Tibial artery (tissue), 4 donors: ENCODE measurements at places on chromosomes 7 and 10.

DNA sequence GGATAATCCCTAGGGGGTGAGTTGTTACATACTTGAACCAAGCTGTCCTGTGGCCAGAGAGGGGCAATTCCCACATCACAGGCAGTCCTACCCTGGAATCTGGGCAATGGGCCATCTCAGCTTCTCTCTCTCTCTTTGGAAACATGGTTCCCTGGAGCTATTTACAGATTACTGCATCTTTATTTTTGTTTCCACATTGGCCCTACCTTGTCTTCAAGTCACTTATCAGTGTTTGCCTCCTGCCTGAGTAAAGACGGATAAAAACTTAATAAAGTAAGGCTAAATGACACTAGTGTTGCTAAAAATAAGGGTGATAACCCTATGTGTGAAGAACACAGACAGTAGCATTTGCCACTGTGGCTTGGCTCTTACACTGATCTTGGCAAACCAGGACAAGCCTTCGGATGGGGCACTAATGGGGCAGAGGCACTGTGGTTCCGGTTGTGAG lies 228.2 kb downstream of the GFRA1 start:
- peak; percentile 67 for DNase-seq

- no peak for DNase-seq
Measured at GRCh38 chr7:6886198-6886597, 60.1 kb upstream of the CCZ1B start.

DNA sequence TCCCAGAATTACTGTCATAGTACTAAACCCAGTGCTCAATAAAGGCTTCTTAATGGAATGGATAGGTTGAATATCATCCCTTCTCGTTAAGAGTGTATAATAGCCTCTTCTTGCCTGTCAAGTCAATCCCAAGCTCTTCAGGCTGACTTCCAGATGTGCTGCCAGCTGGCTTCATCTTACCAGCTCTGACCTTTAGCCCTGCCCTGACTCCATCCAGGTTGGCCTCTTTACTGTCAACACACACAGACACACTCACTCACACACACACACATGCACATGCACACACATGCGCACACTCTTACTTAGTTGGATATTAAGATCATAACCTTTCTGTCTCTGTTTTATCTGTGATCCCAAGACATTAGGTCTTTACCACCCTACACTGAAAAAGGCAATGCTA lies 49.1 kb downstream of the ASB4 start:
- DNase-seq, result no peak

DNA sequence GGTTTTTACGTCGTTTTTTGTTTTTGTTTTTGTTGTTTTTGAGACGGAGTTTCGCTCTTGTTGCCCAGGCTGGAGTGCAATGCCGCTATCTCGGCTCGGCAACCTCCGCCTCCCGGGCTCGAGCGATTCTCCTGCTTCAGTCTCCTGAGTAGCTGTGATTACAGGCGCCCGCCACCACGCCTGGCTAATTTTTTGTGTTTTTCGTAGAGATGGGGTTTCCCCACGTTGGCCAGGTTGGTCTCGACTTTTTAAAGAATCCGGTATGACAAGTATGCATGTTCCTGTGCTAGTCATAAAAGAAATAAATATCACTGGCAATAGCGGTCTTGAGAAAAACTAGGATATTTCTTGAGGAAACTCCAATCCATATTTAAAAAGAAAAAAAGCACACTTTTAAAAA lies 2.7 kb upstream of the ARL4A start:
- DNase-seq, result no peak

- no peak for DNase-seq
Measured at GRCh38 chr7:94957061-94957460, 49.7 kb downstream of the PPP1R9A start.

DNA sequence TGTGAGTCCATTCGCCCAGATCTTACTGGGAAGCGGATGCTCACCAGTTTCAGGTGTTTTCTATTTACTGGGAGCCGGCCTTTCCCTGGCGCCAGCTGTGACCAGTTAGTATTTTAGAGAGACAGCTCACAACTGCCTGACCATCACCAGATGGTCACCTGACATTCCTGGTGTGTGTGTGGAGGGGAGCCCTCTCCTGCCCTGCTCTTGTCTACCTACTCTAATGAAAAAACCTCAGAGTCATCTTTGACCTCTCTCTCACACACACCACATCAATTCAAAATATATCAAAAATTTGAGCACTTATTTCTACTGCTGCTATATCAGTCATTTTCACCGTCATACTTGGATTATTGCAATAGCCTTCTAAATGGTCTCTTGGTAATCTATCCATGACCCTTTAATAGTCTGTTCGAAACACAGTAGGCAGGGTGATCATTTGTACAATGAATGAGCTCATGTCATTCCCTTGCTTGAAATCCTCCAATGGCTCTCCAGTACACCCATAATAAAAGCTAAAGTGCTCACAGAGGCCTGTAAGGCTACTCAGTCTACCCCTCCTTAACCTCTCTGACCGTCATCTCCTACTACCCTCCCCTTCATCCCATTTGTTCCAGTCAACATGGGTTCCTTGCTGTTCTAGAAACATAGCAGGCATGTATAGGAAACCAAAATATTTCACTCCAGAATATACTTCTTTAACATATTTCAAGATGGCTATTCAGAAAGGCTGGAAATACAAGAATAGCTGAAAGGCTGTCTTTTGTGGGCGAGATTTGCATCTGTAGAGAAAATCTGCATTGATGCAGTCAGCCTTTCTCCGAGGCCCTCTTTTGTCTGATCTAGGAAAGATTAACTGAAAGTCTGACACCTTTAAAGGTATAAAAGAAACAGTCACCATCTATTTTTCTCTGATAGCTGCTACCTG lies 17.5 kb upstream of the NT5C3A start:
- DNase-seq, result no peak

- peak; percentile 62 for DNase-seq
Measured at GRCh38 chr10:29736366-29737073, 101.7 kb upstream of the SVIL start.

DNA sequence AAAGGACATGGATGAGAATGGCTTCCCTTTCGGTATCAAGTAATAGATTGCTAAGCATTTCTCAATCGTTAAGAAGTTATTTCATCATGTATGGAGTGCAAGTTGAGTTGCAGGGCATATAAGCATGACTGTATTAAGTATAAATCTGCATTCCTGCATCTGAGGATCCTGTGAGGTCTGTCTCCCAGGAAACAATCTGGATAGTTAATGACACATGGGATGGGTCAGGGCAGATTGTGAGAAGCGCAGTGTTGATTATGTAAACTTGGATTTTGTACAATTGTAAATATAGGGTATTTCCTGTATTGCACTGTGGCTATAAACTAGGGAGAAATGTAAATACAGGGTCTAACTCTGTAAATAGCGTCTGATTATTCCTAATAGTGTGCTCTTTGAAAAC lies 102.6 kb downstream of the PLXDC2 start:
- DNase-seq, result no peak

DNA sequence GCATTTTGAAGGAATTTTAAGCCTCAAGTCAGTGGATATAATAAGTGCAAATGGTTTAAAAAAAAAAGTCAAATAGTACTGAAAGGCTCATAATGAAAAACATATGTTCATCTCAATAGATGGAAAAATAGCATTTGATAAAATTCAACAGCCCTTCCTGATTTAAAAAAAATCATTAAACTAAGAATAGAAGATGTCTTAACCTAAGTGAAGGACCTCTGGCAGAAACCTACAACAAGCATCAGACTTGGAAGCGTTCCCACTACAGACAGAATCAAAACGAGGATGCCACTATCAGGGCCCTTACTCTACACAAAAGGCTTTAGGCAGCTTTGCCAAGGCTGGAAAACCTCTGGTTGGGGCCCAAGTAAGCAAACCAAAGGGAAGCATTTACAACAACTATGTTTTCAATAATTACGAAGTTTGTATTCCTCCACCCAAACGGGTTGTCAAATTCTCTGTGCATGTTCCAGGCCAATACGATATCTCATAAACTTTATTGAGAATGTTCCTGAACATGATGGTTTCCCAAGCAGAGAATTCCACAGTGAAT lies 45.1 kb downstream of the CYTH3 start:
- no peak for DNase-seq

GRCh38 chr7:157047148-157047547 lies 36.7 kb upstream of the MNX1 start:
- no peak for DNase-seq

GRCh38 chr7:101792051-101792681 lies 25.3 kb upstream of the CUX1 start:
- DNase-seq, result no peak

DNA sequence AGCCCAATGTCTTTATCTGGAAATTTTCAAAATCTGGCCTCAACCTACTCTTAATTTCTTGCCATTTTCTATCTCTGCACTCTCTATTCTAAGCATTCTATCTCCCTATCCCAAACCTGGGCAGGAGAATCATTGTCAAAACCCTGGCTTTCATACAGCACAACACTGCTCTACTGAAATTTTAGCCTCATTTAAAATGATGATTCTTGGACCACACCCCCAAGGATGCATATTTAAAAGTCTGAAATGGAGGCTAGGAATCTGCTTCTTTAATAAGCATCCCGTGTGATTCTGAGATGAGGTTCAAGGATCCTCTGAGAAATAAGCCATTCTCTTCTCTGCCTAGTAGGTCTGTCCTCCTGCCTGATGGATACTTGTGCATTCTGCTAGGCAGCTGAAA lies 50.8 kb upstream of the EGR2 start:
- no peak for DNase-seq

DNA sequence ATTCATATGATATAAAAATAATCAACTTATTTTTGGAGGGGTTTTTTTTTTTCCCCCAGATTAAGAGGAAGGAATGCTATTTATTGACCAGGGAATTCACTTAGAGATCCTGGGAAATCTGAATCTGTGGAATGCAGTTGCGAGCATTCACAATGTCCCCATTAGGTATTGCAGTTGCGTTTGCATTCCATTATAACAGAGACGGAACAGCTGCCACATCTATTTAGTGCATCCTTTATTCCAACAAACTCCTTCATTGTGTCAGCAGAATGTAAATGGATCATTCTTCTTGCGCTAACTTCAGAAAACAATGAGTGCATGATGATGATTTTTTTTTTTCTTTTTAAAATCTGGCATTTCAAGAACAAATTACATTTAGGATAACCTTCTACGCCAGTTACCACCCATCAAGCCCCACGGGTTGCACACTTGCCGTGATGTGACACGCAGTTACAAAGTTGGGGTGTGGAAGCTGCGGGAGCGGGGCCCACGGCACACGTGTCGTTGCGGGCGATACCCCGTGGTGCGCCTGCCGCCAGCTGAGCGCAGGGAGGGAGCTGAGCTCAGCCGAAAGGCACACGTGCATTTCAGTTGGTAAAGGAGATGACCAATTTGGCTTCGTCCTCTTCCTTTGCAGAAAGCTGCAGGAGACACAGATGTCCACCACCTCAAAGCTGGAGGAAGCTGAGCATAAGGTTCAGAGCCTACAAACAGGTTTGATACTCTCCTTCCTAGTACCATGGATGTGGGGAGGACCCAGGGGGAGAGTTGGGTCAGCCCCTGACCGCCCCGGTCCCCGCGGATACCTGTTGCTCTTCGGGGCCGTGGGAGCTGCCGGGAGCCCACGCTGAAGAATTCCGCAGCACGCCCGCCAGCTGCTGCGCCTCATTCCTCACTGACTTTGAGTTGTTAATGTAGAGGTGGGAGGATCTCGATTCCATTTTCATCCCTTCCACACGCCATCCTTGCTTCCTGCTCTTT lies 175.3 kb upstream of the SH2B2 start:
- DNase-seq, result no peak

DNA sequence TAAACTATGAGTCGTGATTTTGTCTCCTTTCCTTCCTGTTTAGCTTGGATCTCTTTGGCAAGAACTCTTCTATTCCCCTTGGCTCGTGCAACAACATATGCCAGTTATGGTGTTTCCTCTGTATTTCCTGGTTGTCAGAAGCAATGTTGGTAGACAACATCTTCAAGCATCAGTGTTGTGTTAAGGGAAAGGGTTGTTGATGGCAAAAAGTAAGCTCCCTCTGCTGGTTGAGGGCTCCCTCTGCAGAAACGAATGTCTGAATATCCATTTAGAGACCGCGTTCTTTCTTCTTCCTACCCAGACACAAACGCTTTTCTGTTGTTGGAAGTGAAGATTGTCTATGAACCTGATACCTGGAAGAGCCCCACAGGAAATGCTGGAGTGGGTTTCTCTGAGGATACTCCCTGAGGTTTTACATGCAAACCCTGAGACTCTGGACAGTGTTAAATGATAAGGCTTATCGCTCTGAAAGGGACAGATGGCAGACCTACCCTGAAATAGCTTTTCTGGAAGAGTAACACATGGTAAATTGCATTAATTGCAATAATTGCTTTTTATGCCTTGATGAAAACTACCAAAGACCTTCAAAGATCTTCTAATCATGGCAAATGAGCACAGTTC lies 23.5 kb upstream of the C1QL3 start:
- no peak for DNase-seq

GRCh38 chr7:77707504-77707992 lies 11.3 kb downstream of the RSBN1L start:
- no peak for DNase-seq

GRCh38 chr10:58755677-58756076 lies 243.0 kb downstream of the BICC1 start:
- DNase-seq, result peak; percentile 54

GRCh38 chr7:91378131-91378530 lies 113.9 kb downstream of the FZD1 start:
- DNase-seq, result no peak

- peak; percentile 42 for DNase-seq
Measured at GRCh38 chr10:30155401-30155800, 96.0 kb upstream of the JCAD start.

GRCh38 chr10:132146941-132147915 lies 39.5 kb upstream of the DPYSL4 start:
- peak; percentile 50 for DNase-seq

DNA sequence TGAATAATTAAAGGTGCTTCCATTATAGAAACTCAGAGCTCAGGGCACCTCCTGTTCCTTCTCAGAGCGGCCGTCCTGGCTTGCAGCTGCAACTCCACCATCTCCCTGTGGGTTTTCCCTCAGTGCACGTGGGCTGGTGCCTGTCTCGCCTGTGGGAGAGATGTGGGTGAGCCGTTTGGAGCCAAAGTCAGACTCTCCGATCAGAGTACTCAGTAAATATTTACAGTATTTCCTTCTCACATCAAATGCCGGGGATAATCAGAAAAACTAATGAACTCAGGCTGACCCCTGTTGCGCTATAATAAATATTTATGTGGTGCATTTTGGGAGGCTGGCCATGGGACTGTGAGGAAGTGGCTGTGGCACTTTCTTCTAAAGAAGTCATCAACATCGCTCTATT lies 155.8 kb upstream of the HABP2 start:
- DNase-seq, result no peak

- no peak for DNase-seq
Measured at GRCh38 chr10:52212062-52212461, 102.0 kb upstream of the DKK1 start.

GRCh38 chr7:131726031-131726430 lies 169.6 kb upstream of the PODXL start:
- no peak for DNase-seq

DNA sequence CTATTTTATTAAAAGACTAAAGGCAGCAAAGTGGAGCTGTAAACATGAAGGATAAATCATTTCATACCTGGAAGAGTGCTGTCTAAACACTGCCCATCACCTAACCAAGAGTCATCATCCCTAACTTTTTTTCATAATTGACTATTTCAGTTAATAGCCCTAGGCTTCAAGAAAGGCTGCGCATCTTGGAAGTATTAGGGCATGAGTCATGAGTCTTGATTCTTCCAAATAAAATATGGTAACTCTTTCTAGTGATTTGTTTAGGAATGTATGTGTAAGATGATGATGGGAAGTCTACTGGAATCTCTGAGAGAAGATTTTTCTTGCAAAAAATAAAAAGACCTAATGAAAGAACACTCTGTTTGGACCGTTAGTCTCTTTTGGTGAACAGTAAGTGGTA lies 207.7 kb upstream of the AHR start:
- DNase-seq, result no peak
